Ovary (tissue), 10 donors: ENCODE measurements at places on chromosomes 7 and 10.

GRCh38 chr7:102859084-102859798, 53.6 kb upstream of the LRRC17 start:
- no peak for DNase-seq

DNA sequence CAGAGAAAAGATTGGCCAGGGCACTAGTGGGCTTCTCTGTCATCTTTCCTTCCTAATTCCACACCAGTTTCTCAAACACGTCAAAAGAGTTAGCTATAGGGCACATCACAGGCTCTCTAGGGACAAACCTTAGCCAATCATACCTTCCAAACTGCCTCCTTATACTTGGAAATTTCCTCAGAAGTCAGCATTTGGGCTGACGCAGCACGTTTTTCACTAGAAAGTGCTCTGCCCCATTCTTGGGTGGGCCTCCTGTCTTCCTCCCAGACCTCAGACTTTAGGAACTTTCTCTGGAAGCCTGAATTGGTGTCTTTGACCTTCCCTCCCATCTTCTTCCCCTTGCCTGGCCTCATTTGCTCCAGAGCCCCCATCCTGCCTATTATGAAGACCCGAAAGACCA, 11.1 kb downstream of the SFXN3 start:
- no peak for DNase-seq

GRCh38 chr10:77501152-77501845, 136.3 kb downstream of the KCNMA1 start:
- peak; percentile 42 for DNase-seq

GRCh38 chr10:49619613-49620012, 5.8 kb downstream of the CHAT start:
- no peak for DNase-seq

DNA sequence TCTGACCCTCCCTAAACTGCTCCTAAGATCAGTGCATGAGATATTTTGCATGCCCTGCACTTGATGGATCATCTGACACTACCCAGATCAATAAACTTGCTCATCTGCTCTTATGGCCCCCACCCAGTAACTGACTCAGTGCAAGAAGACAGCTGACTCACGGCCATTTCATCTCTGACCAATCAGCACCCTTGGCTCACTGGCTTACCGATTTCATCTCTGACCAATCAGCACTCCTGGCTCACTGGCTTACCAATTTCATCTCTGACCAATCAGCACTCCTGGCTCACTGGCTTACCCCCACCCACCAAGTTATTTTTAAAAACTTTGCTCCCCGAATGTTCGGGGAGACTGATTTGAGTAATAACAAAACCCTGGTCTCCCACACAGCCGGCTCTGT, 37.2 kb upstream of the OPTN start:
- DNase-seq = no peak

DNA sequence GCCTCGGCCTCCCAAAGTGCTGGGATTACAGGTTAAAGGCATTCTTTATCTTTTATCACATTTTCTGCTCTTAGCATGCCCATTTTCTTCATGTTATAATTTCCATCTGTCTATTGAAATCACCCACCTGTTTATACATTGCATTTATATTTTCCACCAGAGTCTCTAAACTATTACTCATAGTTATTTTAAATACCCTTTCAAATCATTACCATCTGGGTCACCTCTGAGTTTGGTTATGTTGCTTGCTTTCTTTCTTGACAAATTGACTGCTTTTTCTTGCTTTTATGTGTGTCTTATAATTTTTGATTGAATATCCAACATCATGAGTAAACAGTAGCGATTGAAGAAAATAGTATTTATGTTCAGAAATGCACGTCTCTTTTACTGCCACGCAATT, 71.4 kb downstream of the TMEM270 start:
- no peak for DNase-seq

GRCh38 chr7:102063690-102064180, 222.9 kb upstream of the SH2B2 start:
- no peak for DNase-seq

DNA sequence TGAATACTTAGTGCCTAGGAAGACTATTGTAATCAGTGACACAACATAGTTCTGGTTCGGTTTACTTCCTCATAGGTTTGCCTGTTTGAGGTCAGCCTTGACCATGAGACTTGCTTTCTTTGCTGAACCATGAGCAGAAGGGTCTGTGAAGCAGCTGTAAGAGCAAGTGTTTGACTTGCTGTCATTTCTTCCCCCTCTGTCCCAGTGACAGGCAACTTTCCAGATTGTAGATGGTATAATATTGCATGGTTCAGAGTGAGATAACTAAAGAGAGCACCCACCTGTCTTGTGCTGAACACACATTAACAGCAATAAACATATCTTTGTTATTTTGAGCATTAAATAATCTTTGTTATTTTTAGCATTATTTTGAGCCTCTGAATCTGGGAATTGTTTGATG, 9.3 kb upstream of the RTKN2 start:
- DNase-seq = no peak
